ENCODE measurements at places on chromosomes 11 and 22.

DNA sequence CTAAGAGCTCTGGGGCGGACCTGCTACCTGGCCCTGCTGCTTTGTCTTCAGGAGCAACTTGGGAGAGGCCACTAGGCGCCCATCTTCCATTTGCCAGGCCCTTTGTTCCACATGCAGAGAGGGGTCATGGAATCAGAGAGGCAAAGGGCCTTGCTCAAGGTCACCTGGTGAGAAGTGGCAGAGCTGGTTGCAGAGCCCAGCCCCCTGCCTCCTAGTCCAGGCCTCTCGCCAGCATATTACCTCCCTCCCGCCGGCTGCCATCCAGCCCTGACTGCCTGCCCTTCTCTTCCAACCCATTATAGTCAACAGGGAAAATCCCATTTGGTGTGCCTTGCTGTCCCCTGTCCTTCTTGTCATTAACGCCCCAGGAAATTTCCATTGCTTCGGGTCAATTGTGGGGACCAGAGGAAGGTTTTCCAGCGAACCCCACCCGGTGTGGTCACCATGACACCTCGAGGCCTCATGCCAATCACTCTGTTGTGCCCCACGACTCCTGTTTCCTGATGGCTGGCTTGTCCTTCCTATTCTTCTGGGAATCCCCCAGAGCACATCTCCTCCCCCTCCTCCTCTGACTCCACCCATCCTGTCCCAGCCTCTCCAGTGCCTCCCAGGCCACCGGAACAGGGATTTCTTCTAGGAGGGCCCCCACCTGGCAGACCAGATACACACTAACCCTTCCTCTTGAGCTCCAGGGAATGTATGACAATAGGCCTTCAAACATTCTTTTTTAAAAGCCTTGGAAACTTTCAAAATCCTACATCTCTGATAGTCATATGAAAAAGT lies 77.0 kb downstream of the NECTIN1 start:
- DNase-seq = no peak

- DNase-seq = no peak
Observed at GRCh38 chr11:71154261-71154805, 98.0 kb downstream of the SHANK2 start.

DNA sequence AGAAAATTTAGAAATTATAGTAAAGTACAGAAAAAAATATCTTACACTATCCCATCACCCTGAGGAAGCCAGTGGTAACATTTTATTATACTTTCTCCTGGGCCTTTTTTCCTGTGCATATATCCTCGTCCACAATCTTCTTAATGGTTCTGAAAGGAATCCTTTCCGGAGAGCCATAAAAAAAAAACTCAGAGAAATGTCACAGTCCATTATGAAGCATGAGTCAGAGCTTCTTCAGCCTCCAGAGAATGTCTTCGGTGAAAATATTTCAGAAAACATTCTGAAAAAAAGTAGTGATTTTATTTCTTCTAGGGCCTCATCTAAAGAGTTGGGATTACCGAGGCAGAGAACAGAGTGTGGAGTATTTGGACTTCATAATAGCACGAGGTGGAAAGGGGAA lies 163.4 kb downstream of the INSC start:
- DNase-seq = no peak

- no peak for DNase-seq
Observed at GRCh38 chr11:16036218-16036617, 320.1 kb downstream of the SOX6 start.

DNA sequence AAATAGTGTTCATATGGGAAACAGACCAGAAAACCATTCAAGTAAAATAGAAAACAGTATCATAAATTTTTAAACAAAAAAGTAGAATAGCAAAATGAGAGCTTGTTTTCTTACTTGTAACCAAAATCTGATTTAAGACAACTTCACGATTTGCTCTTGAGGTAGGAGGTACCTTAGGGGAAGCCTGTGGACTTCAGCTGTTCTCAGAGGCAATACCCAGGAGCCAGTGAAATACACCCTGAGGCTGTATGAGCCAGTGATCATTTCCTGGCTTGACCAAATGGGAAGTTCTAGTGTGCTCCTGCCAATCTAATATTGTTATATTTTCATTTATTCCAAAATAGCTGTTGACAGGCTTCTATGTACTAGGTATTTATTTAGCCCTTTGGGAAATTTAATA lies 104.8 kb downstream of the ARHGAP42 start:
- no peak for DNase-seq

Measured in stimulated activated CD8-positive, alpha-beta memory T cell treated with anti-CD3 and anti-CD28 coated beads, Interleukin-7, amount 100 ng/mL, for 4 hours (primary cell).